Hematopoietic multipotent progenitor cell treated with erythropoietin and hydrocortisone succinate and interleukin-3 and kit ligand, for 17 days (in vitro differentiated cells): ENCODE measurements at places on chromosomes 1 and 21.
A peak's percentile ranks its signal among the peaks of the same experiment; 100 is the strongest.

DNA sequence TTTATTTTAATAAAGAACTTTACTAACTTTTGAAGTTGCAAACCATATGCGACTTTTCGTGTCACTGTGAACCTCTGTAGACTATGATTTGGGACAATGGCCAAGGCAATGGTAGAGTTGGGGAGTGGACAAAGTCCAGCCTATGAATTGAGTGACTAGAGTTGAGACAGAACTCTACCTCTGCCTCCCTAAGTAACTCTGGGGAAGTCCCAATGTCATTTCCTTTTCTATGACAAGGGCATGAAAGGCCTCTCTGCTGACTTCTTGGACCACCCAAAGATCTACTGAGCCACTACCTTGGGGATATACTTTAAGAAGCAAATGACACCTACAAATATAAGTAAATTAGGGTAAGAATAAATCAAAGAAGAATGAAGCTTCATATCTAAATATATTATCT is 19.3 kb downstream of the BEND5 start:
- DNase-seq: no peak

- no peak for DNase-seq
Measured at GRCh38 chr1:37474697-37475379, 458 bp downstream of the ZC3H12A start.

GRCh38 chr1:41537788-41538351 is 53.4 kb upstream of the EDN2 start:
- no peak for DNase-seq

DNA sequence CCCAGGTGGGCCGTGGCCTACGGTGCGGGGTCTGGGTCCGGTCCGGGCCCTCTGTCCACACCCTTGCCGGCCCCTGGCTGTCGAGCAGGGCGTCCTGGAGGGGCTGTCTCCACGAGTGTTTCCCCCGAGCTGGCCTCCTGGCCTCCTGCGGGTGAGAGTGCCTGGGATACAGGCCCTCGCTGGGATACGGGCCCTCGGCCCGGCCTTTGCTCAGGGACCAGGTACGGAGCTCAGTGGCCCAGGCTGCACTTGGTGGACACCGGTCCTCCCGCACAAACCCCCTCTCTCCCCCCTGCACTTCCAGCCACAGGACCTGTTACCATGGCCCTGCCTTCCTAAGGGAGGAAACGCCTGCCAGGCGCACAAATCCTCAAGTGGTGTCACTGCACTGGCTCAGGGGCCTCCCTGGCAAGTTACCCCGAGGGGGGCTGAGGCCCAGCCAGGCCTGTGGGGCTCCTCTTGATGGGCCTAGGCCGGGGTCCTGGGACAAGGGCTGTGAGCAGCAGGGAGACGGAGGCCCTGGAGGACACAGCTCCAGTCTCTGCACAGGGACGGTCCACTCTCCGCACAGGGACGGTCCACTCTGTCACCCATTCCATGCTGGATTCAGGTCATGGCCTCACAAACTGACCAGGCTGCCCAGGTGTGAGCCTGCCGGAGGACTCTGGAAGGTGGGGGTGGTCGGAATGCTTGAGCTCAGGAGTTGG is 18.2 kb upstream of the RNF223 start:
- DNase-seq: no peak

- DNase-seq: no peak
Measured at GRCh38 chr1:219500327-219500897, 112.5 kb downstream of the ZC3H11B start.

DNA sequence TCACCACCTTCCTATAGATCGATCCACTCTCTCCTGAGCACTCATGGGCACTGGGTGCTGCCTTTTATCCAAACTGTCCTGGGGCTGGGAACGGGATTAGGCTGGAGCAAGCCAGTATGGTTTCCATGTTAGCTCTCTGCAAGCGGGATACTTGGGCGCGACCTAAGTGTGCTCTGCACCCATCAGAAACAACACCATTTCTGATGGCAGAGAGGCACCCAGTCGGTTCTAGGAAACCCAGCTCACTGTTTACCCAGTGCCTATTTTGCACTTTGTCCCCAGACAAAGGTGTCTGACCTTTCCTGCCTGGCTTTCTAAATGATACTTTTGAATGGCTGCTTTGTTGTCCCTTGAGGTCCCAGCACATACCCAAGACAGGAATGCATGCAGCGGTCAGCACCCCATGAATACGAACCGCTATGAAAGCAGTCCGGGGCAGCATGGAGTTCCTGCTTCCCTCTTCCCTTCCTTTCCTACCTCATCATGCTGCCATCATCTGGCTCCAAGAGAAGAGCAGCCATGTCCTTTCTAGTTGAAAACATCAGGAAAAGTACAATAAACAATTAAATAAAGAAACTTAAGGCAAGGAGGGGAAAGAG is 83.9 kb downstream of the TRABD2B start:
- DNase-seq: no peak

DNA sequence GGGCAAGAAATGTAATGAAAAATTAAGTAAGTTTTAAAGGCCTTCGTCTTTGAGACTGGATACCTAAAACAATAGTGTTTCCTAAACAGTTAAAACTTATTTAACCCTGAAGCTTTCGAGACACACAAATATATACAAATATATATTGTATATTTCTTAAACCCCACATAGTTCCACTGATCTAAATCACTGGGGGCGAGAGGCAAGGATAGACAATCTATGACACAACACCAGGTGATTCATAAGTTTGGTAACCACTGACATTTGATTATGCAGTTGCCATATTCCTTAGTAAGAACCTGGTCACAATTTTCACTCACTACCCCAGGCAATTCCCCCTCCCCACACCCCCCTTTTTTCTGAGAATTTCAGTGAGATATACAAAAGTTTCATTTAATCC is 55.3 kb upstream of the BOLA1 start:
- peak; percentile 44 for DNase-seq

- DNase-seq: no peak
Measured at GRCh38 chr1:193457676-193458075, 271.3 kb upstream of the B3GALT2 start.

- no peak for DNase-seq
Measured at GRCh38 chr1:244383278-244383884, 68.3 kb downstream of the ADSS2 start.

DNA sequence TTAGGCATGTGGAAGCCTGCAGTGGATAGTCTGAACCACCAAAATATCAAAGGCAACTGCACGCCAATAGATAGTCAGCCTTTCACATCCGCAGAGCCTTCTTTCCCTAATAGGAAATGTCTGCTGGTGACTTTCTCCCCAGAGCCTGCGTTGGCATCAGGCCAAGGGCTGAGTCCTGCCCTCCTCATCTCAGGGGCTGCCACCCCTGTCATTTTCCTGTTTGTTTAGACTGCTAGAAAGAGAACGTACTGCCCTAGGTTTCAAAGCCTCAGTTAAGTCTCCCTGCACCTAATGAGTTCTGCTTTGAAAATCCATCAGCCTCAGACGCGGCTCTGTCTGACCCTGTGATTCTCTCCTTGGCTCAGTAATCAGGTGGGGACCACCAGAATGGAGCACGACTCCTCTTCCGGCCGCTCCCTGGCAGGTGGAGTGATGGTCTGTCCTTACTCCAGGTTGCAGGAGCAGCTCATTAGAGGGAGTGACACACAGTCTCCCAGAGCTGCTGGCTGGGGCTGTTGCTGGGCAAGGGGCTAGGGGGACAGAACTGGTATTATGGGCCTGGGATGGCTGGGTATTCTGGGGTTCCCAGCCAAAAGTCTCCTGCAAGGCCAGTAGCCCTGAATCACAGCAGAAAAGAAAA is 27.3 kb downstream of the STUM start:
- no peak for DNase-seq
